ENCODE measurements at places on chromosomes 4 and X.

DNA sequence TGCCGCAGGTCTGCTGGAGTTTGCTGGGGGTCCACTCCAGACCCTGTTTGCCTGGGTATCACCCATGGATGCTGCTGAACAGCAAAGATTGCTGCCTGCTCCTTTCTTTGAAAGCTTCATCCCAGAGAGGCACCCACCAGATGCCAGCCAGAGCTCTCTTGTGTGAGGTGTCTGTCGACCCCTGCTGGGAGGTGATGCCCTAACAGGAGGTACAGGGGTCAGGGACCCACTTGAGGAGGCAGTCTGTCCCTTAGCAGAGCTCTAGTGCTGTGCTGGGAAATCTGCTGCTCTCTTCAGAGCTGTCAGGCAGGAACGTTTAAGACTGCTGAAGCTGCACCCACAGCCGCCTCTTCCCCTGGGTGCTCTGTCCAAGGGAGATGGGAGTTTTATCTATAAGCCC, 162.7 kb downstream of the NAF1 start:
- DNase-seq = no peak

DNA sequence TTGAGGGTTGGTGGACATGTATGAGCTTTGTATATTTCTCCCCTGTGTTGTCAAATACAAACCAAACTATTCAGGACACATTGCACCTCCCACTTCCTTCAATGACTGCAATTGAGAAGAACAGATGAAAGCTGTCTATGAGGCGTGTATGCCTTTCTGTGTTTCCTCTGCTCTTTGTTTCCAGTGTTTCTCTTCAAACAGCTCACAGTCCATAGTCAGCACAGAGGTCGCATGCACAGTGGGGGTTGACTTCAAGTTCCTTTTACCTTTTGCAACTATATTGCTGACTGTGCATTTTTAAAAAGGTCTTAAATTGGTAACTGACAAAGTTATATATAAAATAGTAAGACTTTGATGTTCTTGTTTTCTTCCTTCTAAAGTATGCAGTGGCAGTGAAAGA, 957.8 kb downstream of the C4orf33 start:
- DNase-seq = no peak

DNA sequence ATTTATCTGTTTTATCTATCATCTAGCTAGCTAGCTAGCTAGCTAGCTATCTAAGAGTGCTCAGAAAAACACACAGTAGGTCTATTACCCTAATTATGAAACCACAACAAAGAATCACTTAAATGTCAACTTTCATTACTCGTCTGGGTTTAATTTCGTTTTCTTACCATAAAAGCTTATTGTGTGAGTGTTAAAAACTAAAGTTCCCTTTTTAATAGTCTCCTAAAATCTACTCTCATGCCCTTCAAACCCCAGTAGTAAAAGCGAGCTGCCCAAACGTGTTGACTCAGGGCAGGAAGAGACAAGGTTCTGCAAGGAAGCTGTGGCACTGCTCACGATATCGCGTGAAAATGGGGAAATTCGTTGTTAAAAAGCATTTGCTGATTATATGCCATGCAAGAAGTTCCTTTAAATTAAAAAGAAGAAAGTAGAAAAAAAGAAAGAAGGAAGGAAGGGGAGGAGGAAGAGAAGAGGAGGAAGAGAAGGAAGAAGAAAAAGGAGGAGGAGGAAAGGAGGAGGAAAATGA, 595 bp downstream of the MBNL3 start:
- peak; percentile 82 for DNase-seq

- no peak for DNase-seq
Observed at GRCh38 chr4:172109466-172109865, 296.3 kb downstream of the GALNTL6 start.

- no peak for DNase-seq
Observed at GRCh38 chrX:19687395-19687794, 172.1 kb upstream of the MAP3K15 start.
